ENCODE measurements at places on chromosomes 16 and 17. TPM values are rescaled to one million over a fixed set of nuclear protein-coding genes. Genes with fewer than 3 reads are reported as not detected.

BRICD5 gene
- 1.8 TPM for total RNA-seq

NPIPB9 gene
- not detected for total RNA-seq

ST6GALNAC2 gene
- 10.1 TPM for total RNA-seq

CHRNE gene
- 1.8 TPM for total RNA-seq

NOS2 gene
- 0.26 TPM for total RNA-seq

NEUROD2 gene
- not detected for total RNA-seq

ELOB gene
- total RNA-seq: 186 TPM

ZSCAN10 gene
- total RNA-seq: not detected

KCNH4 gene
- not detected for total RNA-seq

TMEM238L gene
- total RNA-seq: not detected

ITGA2B gene
- 1.8 TPM for total RNA-seq

HAS3 gene
- 0.99 TPM for total RNA-seq

ALOXE3 gene
- total RNA-seq: not detected

PERCC1 gene
- not detected for total RNA-seq

AOC3 gene
- 6.5 TPM for total RNA-seq

TBC1D3 gene
- not detected for total RNA-seq

PDE6G gene
- not detected for total RNA-seq

Measured in body of pancreas (tissue), 4 donors.